ENCODE measurements at places on chromosomes 3 and 15.
A peak's percentile ranks its signal among the peaks of the same experiment; 100 is the strongest.

- peak; percentile 18 for DNase-seq
Observed at GRCh38 chr3:41848753-41849574, 112.9 kb downstream of the ULK4 start.

DNA sequence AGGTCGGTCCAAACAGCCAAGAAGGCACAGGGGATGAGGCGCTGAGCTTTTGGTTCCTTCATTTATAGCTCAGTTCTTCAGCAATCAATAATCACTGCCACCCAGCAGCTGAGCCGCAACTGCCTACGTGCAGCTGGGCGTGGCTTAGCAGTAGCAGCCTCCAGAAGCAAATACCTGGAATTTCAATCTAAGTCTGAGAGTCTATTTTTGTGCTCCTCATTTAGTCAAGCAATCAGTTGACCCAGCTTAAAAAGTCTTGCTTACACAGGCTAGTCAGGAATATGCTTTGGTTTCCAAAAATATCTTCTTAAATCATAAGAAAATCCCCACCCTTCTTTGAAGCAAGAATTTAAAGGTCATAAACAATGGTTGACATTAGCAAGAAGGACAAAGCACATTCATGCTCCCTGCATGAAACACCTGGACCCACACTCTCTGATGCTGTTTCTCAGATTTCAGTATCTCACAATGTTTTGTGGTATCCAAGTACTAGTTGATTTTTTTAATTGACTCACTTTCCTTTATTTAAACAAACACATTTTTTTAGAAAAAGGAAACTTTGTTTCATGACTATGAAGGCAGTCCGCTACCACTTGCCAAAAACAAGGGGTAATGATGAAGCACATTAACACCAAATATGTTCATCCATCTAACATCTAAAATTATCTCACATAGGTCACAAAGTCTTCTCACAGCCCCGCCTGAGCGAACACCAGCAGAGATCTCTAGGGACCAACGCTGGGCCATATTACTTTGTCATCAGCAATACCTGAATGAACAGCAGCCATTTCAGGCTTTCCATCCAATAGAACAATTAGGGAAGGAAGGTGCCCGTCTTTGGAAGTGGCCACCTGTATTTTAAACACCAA, 106.1 kb downstream of the OXNAD1 start:
- DNase-seq, result no peak

GRCh38 chr3:153084431-153084830, 77.6 kb upstream of the RAP2B start:
- DNase-seq, result no peak

GRCh38 chr3:54841471-54841870, 86.4 kb downstream of the LRTM1 start:
- DNase-seq, result no peak

- DNase-seq, result no peak
Observed at GRCh38 chr3:43180027-43180426, 74.1 kb upstream of the POMGNT2 start.

GRCh38 chr3:123119802-123120201, 53.0 kb downstream of the PDIA5 start:
- DNase-seq, result no peak

GRCh38 chr3:151926956-151927355, 53.5 kb downstream of the SUCNR1 start:
- no peak for DNase-seq

DNA sequence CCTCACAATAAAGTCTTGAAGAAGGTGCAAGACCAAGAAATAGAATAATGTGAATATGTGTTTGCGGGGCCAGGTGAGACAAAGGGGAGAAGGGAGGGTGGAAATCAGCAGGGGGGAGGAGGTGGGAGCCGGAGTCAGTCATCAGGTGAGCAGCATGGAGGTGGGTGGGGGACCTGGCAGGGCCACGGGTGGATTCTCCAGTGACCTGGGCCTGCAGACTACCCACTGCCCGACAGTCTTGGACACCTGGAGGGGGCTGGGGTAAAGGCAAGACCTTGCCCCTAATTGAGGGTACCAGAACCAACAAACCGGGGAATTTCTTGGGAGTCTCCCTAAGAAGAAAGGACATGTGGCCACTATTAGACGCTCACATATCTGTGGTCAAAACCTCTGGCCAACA, 95.8 kb downstream of the CHSY1 start:
- no peak for DNase-seq

- no peak for DNase-seq
Observed at GRCh38 chr3:51173518-51174271, 211.4 kb upstream of the MANF start.

DNA sequence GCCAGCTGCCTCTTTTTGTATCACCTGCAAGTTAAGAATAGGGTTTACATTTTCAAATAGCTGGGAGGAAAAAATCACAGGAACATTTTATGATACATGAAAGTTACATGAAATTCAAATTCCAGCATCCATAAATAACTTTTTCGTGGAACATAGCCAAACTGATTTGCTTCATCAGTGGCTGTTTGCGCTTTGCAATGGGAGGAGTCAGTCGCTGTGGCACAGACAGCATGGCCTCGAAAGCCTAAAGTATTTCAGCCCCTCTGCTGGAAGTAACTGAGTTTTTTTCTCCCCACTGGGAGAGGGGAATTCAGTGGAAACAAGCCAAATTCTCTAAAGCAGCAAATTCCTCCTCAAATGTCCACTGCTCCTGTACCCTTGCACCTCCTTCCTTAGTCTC, 271.9 kb downstream of the SUCLG2 start:
- DNase-seq, result no peak

DNA sequence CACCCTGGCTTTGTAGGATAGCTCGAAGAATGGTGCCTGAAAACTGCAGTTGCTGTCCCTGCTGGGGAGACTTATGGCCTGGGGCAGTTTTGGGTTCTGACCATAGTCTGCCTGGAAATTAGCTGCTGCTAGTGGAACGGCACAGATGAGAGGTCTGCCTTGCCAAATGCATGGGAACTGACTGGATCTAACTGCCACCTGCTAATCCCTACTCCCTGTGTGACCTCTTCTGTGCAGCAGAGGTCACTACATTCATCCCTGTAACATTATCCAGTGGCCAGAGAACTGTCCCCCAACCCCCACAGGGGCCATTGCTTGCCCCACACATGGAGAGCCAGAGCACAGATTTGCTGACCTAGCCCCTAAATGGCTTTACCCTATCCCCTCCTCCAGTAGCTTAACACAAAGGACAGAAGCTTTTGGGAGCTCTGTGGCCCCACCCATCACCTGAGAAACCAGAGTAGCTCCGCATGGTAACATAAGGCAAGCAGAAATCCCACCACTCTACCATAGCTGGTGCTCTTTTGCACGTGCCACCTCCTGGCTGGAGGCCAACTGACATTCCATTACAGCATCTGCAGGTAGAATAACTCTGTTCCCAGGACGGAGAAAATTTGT, 840.0 kb downstream of the EPHA3 start:
- no peak for DNase-seq

GRCh38 chr3:57927916-57928315, 80.3 kb upstream of the FLNB start:
- DNase-seq, result no peak

DNA sequence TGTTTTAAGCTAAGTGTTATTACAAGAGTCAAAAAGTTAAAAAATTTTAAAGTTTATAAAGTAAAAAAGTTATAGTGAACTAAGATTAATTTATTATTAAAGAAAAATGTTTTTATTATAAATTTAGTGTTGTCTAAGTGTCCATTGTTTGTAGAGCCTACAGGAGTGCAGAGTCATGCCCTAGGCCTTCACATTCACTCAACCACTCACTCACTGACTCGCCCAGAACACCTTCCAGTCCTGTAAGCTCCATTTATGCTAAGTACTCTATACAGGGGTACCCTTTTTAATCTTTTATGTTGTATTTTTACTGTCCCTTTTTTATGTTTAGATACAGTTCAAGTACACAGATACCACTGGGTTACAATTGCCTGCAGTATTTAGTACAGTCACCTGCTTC, 37.2 kb downstream of the EEFSEC start:
- DNase-seq, result no peak

DNA sequence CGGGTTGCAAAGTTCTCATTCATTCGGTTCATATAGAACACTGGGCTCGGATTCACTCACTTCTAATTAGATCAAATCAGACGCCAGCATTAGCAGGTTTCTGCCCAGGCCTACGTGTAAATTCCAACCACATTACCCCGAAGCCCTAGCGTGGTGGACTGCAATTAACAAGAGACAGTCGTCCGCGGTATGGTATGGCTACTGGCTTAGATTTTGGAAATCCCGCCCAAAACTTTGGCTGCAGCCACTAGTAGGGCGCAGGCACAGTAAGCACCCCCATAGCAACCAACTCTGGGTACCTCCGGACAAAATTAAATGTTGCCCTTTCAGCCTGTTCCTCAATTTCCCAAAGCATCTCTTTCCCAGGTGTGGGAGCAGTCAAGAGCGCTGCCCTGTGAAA, 771 bp downstream of the RARRES1 start:
- no peak for DNase-seq

Measured in stimulated activated CD4-positive, alpha-beta T cell treated with anti-CD3 and anti-CD28 coated beads, Interleukin-12 subunit alpha, Interleukin-12 subunit beta, amount 100 ng/mL, for 48 hours (primary cell).